ENCODE measurements at places on chromosomes 7 and 10.

DNA sequence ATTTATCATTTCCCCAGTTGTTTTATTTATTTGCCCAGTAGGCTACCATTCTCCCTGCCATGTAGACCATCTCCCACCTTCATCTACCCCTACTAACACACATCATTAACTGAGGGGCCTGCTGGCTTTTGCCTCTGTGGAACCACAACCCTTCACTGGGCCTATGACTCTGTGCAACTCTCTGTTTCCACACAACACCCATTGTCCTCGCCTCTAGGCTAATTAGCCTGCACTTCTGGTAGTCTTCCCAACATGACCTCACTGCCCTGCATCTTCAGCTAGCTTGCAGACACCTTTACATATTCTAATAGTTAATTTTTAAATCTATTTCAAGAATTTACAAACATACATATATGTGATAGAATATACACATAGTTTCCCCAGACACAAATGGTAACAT lies 7.5 kb downstream of the ANKIB1 start:
- DNase-seq: no peak

- DNase-seq: no peak
Observed at GRCh38 chr7:67422601-67423000, 426.0 kb downstream of the TYW1 start.

- no peak for DNase-seq
Observed at GRCh38 chr10:75294518-75294865, 58.7 kb upstream of the COMTD1 start.

- DNase-seq: no peak
Observed at GRCh38 chr10:104334561-104334960, 3.7 kb downstream of the ITPRIP start.

DNA sequence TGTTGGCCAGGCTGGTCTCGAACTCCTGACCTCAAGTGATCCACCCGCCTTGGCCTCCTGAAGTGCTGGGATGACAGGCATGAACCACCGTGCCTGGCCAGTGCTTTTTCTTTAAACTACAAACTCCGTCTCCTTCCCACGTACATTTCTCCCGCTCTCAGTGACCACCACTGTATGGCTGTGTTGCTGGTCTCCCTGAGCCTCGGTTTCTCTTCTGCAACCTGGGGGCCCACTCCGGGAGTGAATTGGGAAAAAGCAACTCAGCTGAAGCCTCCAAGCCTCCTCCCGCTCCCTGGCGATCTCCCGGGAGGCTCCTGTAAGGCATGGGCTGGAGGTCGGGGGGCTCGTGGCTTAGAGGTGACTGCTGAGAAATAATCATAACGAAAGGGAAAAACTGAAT lies 136.3 kb downstream of the ELFN1 start:
- no peak for DNase-seq

DNA sequence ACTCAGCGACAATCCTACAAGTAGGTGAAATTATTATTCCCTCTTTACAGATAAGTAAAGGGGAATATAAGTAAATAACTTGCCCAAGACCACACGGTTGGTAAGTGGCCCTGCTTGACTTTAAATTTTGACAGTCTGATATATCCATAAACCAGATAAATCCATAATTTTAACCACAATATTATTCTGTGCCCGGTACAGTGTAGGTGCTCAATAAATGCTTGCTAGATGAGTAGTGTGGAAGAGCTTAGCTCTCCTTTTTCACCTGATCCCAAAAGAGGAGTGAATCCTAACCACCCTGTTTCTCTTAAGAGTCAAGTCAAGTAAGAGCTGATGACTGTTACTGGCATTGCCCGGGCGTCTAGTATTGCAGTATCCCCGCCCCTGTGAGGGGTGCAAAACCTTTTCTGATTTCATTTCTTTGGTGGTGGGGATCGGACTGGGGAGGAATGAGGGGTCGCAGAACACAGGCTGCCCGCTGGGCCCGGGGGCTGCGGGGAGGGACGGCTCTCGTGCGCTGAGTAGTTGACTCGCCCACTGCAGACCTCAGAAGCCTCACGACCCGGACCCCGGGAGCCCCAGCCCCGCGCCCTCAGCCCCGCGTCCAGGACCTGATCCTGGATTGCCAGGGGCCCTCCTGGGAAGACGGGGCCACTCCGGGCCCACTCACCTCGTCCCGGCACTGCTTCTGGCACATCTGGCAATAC lies 490 bp downstream of the KIN start:
- DNase-seq: no peak

DNA sequence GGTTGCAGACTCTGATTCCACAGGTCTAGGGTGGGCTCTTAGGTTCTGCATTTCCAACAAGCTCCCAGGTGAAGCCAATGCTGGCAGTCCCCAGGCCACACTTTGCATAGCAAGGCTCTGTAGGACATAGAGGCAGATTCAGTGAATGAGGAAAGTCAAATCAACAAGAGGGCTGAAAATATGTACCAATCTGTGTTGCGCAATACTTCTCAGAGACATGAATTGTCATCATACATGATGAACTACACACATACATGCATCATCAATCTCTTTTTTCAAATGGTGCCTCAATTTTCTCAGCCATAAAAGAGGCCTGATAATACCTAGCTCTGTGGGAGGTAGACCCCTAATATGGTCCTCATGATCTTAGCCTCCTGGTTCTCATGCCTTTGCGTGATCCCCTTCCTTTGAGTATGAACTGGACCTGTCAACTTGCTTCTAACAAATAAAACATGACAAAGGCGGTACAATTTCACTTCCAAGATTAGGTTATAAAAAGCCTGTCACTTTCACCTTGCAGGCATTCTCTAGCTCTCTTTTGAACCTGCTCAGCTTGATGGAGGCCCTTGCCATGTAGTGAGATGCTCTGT lies 49.0 kb downstream of the PIK3CG start:
- DNase-seq: no peak

DNA sequence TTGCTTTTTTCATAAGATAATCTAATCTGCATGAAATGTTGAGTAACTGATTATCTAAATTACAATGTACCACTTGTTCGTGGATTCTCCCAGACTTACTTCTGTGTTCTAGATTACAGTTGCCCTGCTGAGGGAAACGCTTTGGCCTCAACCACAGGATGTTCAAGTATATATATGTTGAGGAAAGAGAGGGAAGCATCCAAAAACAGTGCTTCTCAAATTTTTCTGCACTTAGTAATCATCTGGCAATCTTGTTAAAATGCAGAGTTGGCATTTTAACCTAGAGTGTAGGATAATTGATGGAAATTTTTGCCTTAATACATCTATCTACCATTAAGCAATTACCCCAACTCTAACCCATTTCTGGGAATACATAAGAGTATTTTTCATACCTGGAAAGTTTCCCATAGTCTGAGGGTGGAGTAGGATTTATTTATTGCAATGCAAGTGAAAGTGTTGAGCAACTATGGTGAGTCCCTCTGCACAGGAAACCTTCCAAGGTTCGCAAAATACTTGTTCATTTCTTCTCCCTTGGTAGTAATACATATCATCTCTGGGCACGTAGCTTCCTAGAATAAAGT lies 59.6 kb upstream of the C1GALT1 start:
- no peak for DNase-seq

DNA sequence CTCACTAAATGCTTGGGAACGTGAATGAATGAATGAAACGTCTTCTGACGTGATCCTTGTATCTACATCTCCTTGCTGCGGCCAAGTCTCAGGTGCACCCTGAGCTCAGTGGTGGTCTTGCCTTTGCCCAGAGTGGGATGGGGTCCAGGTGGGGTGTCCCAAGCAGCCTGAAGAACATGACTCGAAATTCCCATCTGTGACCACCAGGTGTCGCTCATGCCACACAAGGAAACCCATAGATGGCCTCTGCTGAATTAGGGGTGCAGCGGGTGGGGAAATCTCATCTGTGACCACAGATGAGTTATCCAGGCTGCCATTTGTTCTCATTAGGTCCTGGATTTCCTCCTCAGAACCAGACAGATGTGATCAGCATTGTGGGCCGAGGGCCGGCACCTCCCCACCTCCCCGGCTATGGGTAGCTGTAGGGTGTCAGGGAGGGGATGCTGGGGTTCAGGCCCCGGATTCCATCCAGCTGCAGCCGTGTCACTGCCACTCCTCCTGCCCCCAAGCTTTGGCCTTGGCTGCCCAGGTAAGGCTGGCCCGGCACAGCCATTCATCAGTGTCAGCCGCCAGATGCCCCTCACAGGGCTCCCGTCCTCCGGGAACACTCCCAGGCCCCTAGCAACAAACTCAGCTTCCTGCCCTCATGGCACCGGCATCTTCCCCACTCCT lies 21.0 kb upstream of the GNA12 start:
- DNase-seq: peak; percentile 70

DNA sequence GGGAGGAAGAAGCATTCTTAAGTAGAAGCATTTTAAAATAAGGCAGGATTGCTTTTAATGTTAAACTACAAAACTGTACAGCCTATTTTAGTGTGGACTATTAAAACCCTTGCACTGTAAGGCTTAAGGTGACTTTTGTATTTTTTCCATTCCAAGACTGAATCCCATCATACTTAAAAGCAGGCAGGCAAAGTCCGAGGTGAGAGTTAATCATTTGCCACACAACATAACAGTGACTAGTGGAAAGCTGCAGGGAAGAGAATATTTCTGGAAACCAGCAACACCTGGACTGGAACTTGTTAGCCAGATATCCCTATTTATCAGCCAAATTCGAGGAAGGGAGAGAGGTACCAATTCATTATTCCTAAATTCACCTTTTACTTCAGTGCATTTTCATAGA lies 3.5 kb downstream of the PRR15 start:
- DNase-seq: no peak

GRCh38 chr7:114650491-114650890 lies 235.9 kb downstream of the FOXP2 start:
- DNase-seq: no peak
